Activated T-helper 1 cell treated with anti-CD3 and anti-CD28 coated beads, Interleukin-12 subunit alpha, Interleukin-12 subunit beta, Interleukin-2, Interleukin-4 antibody, amounts not matched to agents 30 ng/mL and 10 ng/mL and 1 ng/mL, durations not matched to agents 14 hours and 24 hours and 36 hours (primary cell): ENCODE measurements at places on chromosomes 11 and 22. TPM values are rescaled to one million over a fixed set of nuclear protein-coding genes. Genes with fewer than 3 reads are reported as not detected.

- DNase-seq = no peak
These were observed 129.5 kb downstream of the ETS1 start for GRCh38 chr11:128457874-128458273.

GRCh38 chr11:30377347-30377746, 54.4 kb downstream of the ARL14EP start:
- no peak for DNase-seq

GRCh38 chr22:46053563-46054090, 76.7 kb upstream of the WNT7B start:
- no peak for DNase-seq

Gene A4GALT
- total RNA-seq = not detected in 2 replicates

DNA sequence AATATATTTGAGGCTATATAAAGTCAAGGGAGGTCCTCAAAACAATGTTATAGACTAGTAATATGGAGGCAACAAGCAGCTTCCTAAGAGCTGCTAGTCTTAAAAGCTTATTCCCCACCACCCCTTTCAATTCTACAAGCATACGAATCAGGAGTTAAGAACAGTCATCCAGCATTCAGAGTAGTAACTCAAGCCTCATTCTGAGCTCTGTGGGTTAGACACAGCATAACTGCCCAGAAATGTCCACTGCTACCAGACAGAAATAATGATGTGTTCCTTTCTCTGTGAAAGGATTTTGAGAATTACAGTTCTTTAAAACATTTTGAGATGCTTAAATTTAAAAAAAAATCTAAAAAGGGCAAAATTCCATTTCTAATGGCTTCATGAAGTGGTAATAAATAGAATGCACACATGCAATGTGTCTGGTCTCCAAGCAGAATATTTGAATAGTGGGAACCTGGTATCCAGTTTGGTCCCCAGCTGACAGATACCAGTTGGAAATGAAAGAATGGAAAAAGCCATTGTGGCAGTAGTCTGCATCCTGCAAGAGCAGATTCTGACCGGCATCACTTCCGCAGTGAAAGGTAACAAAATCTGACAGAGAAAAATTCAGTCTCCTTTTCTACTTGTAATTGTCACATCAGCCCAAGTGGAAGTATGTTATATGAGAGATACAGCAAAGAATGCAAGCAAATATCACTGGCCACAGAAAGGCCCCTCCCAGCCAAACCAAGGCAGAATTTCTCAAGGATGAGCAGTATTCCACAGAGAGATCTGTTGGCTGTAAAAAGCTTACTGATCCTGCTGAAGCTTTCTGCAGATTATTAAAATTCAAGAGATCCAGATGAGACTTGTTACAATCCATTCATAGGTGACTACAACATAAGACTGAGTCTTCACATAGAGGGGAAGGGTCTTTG, 310.8 kb upstream of the PITPNB start:
- DNase-seq = no peak

DNA sequence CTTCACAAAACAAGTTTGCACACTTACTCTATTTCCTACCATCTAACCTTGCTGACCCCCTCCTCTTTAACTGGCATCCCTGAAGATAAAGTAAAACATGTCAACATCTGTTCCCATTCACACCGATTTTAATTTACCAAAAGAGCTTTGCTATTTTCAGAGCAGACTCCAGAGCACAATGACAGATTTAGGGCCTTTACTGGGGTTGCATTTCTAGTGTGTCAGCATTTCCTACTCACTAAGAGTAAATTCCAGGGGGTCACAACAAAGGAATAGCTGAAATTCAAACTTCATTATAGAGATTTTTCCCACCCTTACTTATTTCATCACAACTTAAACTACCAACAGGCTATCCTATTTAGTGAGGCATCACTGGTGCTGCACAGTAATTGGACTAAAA, 60.8 kb downstream of the SOX6 start:
- DNase-seq = no peak
